ENCODE measurements at places on chromosomes 6 and 20.

DNA sequence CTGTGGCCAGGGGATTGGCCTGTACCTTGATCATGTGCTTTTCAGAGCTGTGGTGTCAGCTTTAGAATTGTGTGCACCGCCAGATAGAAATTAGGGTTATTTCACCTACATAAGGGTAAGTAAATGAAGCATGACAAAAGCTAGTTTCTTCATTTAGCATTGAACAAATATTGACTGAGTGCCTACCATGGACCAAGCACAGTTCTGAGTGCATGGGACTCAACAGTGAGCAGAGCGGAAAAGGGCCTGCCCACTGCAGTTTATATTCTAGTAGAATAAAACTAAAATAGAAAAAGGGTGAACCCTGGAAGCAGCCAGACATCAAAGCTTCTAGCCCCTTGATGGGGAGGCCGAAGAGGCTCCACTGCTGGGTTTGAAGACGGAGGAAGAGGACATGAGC is 25.6 kb downstream of the ECT2L start:
- DNase-seq: no peak

GRCh38 chr6:112205427-112206109 is 48.8 kb downstream of the LAMA4 start:
- DNase-seq: no peak

- DNase-seq: no peak
Measured at GRCh38 chr20:15930311-15931305, 642.6 kb downstream of the KIF16B start.

DNA sequence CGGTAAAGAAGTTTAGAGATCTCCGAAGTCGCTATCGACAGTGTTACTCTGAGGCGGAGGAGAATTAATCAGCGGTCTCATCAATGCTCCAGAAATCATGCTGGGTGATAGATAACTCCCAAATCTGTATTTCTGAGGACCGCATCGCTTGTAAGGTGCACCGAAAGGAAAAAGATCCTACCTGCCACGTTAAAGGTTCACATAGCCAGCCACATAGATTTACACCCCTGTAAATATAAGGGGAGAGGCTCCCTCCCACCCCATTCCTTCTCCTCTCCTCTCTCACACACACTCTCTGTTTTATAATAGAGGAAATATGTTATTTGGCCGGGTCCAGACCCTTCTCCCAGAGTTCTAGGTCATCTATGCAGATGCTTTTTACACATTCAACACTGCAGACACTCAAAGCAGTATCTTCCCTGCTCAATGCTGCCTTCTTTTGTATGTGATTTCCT is 620 bp upstream of the DEK start:
- no peak for DNase-seq

DNA sequence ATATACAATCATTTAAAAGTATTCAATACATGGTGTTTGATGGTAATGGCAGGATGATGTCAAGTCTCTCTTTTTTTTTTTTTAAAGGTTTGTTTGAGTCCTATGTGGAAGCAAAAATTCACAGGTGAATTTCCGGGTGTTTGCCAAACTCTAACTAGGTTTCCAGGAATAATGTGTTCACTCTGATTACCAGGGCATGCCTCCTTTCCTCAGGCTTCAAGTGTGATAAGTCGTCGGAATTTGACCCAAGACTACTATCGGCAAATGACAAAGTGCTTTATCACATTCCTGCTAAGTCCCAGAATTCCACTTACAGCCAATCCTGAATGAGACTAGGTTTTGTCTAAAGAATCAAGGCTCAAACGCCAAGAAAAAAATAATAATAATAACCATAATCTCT is 7.3 kb downstream of the OARD1 start:
- no peak for DNase-seq

- no peak for DNase-seq
Measured at GRCh38 chr6:90468080-90468479, 118.8 kb downstream of the MAP3K7 start.

- no peak for DNase-seq
Measured at GRCh38 chr20:48007351-48007750, 222.1 kb upstream of the SULF2 start.

- DNase-seq: no peak
Measured at GRCh38 chr20:57481281-57481711, 43.6 kb downstream of the CTCFL start.
